ENCODE measurements at places on chromosomes 16 and 17.

DNA sequence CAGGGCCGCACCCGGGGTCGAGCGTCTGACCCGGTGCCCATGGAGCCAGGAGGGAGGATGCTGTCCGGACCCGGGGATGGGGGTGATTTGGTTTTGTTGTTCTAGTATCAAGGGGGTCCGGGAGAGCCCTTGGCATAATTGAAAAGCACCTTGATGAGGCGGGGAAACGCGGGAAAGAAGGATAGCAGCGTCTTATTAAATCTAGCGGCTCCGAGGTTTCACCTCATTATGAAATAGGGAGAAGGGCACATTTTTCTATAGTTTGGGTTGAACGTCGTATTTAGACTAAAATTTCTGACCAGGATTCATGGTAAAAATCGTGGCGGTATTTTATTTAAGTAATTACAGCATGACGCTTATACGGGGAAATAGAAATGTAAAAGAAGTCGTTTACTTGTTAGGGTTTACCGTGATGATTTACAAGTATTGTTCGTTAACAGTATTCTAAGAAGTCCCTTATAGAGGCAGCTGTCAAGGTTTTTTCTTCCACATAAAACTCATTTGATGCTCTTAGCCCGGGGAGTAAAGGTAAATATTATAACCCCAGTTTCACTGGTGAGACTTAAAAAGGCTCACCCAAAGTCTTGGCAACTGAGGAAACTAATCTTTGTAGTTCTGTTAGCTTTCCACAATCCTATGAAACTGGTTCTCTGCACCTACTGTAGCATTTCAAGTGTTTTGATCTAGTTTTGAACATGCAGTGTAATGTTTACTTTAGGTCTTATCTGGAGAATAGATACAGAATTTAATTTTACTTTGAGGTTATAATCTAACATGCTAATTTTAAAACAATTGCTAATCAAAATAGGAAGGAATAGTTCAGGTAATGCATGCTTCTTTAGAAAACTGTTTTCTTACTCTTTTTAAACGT is 756 bp downstream of the LUC7L3 start:
- no peaks in the 10 kb centered on the region for H3K27me3 ChIP-seq
- peaks cover 3% of the 10 kb centered on the region for H3K4me1 ChIP-seq
- peak overlapping the region; percentile 46 for H3K27ac ChIP-seq
- peak overlapping the region; percentile 94 for H3K4me3 ChIP-seq

GRCh38 chr17:16962804-16963203 is 9.1 kb downstream of the TNFRSF13B start:
- H3K27ac ChIP-seq, result no peak overlapping the region
- H3K4me3 ChIP-seq, result no peak overlapping the region
- H3K36me3 ChIP-seq, result no peaks in the 10 kb centered on the region
- H3K4me1 ChIP-seq, result no peaks in the 10 kb centered on the region

- peaks cover 5% of the 10 kb centered on the region for H3K4me1 ChIP-seq
- no peak overlapping the region for H3K4me3 ChIP-seq
- no peak for DNase-seq
- no peak overlapping the region for H3K27ac ChIP-seq
- no peaks in the 10 kb centered on the region for H3K36me3 ChIP-seq
These were observed 7.8 kb upstream of the SLC38A10 start for GRCh38 chr17:81302861-81303333.

DNA sequence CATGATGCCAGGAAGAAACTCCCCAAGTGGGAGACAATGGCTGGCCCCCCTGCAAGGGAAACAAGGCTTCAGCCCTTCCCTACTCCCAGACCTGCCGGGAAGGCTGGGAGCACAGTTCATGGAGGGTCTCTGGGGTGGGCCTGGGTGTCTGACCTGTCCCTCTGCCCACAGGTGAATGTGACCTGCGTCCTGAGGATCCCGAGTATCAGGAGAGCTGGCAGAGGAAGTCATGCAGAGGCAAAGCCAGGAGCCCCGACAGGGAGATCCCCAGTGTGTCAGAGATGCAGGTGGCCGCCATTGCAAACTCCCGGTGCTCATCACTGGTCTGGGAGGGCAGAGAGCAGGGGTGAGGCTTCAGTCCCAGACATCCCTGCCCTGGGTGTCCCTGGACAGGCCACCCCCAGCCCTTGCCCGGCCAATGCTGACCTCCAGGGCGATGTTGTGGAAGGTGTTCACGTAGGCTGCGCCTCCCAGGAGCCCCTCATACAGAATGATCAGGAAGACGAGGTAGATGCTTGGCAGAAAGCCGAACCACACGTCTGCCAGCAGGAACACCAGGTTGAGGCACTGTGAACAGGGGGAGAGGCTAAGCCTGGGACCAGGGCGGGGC is 5.3 kb upstream of the NPIPB7 start:
- H3K4me1 ChIP-seq, result no peaks in the 10 kb centered on the region
- H3K36me3 ChIP-seq, result peaks cover 66% of the 10 kb centered on the region
- no peak overlapping the region for H3K27ac ChIP-seq
- no peak for DNase-seq
- no peak overlapping the region for H3K4me3 ChIP-seq
- no peaks in the 10 kb centered on the region for H3K27me3 ChIP-seq

GRCh38 chr17:81071761-81072741 is 37.1 kb downstream of the BAIAP2 start:
- DNase-seq, result no peak
- no peak overlapping the region for H3K4me3 ChIP-seq
- H3K36me3 ChIP-seq, result peaks cover 96% of the 10 kb centered on the region
- peaks cover 26% of the 10 kb centered on the region for H3K4me1 ChIP-seq
- no peaks in the 10 kb centered on the region for H3K27me3 ChIP-seq
